ENCODE measurements at places on chromosomes 13 and 19.

DNA sequence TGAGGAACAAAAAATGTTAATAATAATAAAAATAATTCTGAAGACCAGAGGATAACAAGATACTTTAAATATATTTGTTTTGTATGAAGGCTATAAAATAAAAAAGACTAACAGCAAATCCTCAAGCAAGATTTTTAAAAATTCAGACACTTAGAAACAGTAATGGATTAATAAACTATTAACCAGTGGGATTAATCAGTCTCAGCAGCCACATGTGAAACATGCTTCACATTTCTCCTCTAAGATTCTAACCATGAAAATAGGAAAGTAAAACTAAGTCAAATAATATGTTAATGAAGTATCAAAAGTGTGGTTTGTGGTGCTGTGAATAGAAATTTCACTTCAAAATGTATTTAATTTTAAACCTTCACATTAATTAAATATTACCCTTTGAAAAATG is 57.4 kb downstream of the KCNRG start:
- no peak for DNase-seq

GRCh38 chr19:27972291-27973040 is 1240.5 kb downstream of the UQCRFS1 start:
- peak; percentile 91 for DNase-seq

DNA sequence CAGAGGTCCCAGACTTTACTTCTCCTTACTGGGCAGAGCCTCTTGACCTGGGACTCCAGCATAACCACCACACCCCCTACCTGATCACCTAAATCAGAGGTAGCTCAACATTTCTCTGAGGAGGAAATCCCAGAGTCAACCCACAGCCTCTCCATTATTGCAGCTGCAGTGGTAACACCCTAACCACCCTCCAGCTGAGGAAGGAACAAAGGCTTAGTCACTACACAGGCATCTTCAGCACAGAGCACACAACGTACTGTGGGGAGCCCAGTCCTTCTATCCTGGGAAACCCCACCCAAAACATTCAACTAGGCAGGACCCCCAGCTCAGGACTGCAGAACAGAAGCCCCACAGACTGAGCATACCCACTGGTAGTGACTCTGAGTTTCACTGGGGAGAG is 824.7 kb upstream of the SLITRK5 start:
- DNase-seq, result no peak

GRCh38 chr19:47499863-47500830 is 14.7 kb downstream of the NAPA start:
- DNase-seq, result no peak

- DNase-seq, result no peak
Observed at GRCh38 chr19:39381910-39382611, 8.8 kb downstream of the PAF1 start.

GRCh38 chr19:48419158-48419920 is 25.9 kb downstream of the GRIN2D start:
- no peak for DNase-seq

GRCh38 chr19:50505856-50506611 is 5.0 kb downstream of the JOSD2 start:
- DNase-seq, result no peak

- peak; percentile 71 for DNase-seq
Observed at GRCh38 chr19:46542428-46543230, 47.0 kb upstream of the PNMA8B start.

DNA sequence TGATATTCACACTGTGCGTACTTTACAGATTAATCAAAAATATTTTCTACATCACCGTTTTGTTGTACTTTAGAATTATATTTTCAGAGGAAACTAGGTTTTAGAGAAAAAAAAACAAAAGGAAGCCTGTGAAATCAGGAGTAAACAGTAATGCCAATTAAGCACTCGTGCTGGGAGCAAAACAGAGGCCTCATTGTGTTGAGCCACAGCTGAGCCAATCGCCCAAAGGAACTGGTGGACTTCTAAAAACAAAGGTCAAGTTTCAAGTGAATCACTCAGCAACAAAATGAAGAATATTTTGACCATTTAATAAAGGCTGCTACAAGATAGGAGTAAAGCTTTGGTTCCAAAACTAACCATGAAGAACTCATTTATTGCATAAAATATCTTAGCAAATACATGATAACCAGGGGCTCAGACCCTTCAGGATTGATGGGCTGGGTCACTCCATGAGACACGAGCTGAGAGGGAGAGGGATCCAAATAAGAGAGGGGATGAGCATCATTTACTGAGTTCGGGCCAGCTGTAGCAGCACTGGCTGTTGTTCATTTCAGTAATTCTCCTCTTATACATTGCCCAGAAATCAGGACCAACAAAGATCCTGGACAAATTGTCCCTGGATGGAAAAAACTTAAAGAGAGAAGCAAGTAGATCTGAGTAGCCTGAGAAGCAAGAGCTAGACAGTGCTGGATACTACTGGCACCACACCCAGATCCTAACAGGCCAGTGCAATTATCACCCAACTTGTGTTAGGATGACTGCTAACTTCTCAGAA is 8.3 kb upstream of the NALCN start:
- DNase-seq, result no peak

- DNase-seq, result no peak
Observed at GRCh38 chr19:29104605-29105241, 108.2 kb downstream of the UQCRFS1 start.

DNA sequence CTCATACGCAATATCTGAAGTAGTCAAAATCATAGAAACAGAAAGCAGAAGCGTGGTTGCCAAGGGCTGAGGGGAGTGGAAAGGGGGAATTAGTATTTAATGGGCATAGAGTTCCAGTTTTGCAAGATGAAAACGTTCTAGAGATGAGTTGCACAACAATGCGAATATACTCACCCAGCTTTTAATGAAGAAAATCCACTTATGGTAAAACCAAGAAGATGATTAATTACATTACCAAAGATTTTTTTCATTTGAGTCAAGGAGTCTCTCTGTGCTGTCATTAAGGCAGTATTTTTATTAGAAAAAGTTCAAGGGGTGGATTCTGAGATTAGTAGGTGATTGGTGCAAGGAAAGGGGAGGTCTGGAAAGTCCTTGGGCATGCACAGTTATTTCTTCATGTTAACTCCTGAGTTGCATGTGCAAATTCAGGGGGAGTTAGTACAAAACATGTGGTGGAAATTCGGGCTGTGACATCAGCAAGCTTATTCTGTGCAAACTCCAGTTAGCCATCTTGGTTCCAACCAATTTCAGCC is 6.9 kb upstream of the CBY2 start:
- DNase-seq, result no peak

GRCh38 chr19:8688930-8689329 is 9.7 kb downstream of the ACTL9 start:
- DNase-seq, result no peak

DNA sequence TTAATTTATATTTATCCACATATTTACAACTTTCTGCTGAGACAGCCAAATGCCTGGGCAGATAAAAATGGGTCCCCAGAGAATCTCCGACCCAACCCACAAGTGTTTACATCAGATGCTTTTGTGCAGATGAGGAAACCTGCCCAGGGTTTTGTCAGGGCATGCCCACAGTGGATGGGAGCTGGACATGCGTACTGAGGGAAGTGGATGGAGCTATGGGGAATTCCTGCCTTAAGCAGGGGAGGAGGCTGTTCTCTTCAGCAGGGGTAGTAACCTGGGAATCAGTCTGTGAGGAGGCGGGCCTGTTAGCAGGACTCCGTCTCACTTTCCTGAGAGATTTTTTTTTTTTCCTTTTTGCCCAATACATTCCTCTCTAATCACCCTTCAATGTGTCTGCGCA is 122.9 kb downstream of the RFC3 start:
- DNase-seq, result no peak

- no peak for DNase-seq
Observed at GRCh38 chr19:4970558-4971423, 1.9 kb downstream of the KDM4B start.

DNA sequence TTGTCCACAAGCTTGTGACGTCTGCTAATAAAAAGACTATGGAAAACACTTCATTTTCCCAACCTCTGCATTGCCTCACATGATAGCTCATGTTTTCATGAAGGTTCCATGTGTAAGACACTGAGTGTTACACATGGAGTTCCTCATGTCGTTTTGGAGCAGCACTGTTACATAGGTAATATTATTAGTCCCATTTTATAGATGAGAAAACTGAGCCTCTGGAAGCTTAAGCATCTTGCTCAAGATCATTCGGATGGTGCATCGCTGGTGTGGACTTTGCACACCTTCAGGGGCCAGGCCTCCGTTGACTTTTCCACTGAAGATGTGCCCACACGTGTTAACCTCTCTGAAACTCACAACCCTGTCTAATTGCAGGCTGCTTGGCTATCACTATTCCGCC is 743.4 kb downstream of the UQCRFS1 start:
- no peak for DNase-seq

DNA sequence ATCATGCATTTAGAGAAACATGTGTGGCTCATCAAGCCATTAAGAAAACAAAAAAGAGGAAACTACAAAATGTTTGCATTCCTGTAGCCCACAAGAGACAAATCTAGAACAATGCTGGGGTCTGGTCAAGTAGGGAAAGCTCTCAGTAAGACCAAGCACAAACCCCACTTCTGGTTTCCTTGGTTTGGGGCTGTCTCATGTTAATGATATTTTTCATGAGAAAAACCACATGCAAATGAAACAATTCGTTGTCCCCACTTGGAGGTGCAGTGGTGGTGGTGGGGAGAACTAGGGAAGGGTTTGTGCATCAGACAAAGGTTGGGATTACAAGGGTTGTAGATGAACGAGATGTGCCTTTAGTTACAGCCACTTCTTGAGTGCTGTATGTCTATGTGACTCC is 7.0 kb upstream of the RB1 start:
- DNase-seq, result no peak

- DNase-seq, result peak; percentile 58
Observed at GRCh38 chr19:588093-588740, 1.5 kb upstream of the HCN2 start.

GRCh38 chr13:23243066-23243465 is 62.3 kb downstream of the SGCG start:
- no peak for DNase-seq

GRCh38 chr19:5115771-5116202 is 146.9 kb downstream of the KDM4B start:
- DNase-seq, result no peak

GRCh38 chr13:112079696-112080095 is 12.7 kb downstream of the SOX1 start:
- DNase-seq, result no peak

DNA sequence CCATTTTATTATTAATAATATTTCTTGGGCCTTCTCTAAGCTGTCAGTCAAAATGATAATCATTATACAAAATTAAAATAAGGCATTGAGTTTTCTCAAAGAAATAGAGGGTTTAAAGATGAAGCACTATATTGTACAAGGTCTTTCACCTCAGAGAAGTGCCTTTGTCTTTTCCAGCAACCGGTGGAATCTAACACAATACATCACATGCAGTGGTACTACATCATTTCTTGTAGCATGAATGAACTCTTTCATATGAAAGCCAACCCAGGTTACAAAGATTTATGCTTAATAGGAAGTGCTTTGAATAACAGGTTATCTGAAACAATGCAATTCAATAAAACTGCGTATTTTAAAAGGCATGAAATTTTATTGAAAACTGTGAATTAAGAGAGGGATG is 1620.8 kb downstream of the PCDH9 start:
- DNase-seq, result no peak

GRCh38 chr13:87533776-87534175 is 137.4 kb upstream of the SLITRK5 start:
- DNase-seq, result no peak

DNA sequence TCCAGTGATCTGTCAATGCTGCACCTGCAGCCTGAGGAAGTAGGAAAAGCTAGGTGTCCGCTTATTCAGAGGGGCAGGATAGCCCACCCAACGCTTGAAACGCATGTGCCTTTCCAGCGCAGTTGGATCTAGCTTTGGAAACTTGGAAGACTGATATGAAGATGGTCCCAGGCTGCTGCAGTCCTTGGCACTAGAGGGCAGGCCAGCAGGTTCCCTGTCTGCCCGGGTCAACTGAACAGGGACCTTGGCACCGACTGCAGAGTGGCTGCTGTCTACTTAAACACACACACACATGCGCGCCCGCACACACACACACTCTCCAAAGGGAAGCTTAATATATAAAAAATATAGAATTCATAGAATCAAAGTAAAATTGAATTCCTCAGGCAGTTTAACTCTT is 100.0 kb downstream of the TSHZ3 start:
- no peak for DNase-seq

DNA sequence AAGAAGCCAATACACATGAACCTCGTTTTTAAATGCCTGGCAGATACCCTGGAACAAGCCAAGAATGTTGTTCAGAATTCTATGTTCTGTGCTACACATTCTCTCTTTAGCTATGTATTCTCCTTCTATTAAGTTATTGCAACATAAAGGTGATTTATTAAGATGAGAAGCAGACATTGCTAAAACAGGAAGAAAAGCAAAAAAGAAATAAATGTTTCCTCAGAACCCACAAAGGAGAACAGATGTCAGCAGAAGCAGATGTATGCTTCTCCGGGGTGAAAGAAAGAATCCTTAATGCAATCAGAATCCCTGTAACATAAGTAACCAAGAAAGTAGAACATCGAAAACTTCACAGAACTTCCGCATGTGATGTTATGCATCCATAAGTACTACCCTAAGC is 302.9 kb downstream of the DCT start:
- no peak for DNase-seq

GRCh38 chr19:46726551-46726950 is 9.6 kb upstream of the PRKD2 start:
- no peak for DNase-seq

DNA sequence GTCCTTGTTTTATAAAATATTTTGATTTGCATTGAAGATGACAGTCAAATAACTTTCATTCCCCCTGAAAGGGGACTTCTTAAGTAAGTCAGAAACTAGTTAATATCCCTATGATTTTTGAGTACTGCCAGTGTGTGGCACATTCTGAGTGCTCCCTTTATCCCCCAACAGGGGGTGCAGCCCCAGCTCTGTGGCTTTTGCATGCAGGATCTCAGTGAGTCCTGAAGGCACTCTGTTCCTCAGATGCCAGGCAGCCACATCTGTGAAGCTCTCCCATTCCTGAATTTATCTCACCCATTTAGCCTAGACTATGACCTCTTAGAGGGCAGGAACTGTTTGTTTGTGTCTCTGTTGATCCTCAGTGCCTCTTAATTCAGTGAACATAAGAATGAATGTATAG is 123.1 kb downstream of the CDK8 start:
- no peak for DNase-seq

Measured in RCC 7860 (cell line).